Progenitor cell of endocrine pancreas (in vitro differentiated cells): ENCODE measurements at places on chromosomes 7 and 10. TPM values are rescaled to one million over a fixed set of nuclear protein-coding genes. Genes with fewer than 3 reads are reported as not detected.

The SOSTDC1 gene
- total RNA-seq, result 0.41 and 0.73 TPM in 2 replicates

The SNX10 gene
- 9.2 and 10.0 TPM in 2 replicates for total RNA-seq

The GRM8 gene
- 4.2 and 4.5 TPM in 2 replicates for total RNA-seq

The MRLN gene
- not detected in 2 replicates for total RNA-seq

The LLCFC1 gene
- total RNA-seq, result not detected in 2 replicates

GRCh38 chr10:51879238-51879637 lies 179.8 kb upstream of the CSTF2T start:
- DNase-seq, result no peak

GRCh38 chr7:84113286-84113685 lies 81.3 kb downstream of the SEMA3A start:
- no peak for DNase-seq

DNA sequence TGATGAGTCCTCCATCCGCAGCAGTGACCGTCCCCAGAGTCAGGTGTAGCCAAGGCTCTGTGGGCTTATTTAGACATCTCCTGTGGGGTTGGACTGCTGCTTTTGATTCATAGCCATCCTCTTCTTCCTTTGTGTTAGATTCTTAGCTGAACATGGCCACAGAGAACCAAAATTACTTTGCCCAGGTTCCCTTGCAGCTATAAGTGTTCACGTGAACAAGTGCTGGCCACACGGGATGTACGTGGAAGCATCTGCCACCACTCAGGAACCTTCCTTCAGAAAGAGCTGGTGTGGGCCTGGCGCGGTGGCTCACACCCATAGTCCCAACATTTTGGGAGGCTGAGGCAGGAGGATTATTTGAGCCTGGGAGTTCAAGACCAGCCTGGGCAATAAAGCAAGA lies 49.1 kb downstream of the TMEM209 start:
- no peak for DNase-seq

- DNase-seq, result no peak
These were observed 59.1 kb downstream of the ZNF365 start for GRCh38 chr10:62433181-62433692.

DNA sequence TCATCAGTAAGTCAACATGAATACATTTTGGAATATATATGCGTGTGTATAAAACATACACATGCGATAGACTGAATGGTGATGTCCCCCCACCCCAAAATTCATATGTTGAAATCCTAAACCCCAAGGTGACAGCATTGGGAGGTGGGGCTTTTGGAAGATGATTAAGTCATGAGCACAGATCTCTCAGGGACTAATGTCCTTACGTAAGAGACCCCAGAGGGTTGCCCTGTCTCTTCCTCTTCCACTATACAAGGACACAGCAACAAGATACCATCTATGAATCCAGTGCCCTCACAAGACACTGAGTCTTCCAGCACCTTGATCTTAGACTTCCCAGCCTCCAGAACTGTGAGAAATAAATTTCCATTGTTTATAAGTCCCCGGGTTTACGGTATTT lies 22.5 kb downstream of the DRGX start:
- DNase-seq, result no peak

DNA sequence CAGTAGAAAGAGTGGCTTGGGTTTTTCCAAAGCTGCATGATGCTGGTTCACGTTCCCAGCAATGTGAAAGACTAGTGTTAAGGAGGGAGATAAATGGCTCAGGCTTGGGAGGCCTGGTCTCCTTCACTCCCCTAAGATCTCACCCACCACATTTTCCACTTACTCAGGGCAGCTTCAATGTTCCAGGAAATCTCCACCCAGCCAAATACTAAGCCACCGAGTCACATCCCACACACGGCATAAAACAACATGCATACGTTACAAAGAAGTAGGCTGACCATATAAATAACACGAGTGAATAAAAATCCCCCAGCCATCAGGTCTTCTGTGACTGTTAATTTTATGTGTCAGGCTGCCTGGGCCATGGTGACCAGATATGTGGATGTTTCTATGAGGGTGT lies 303.5 kb downstream of the SFMBT2 start:
- no peak for DNase-seq

- DNase-seq, result no peak
These were observed 69.0 kb downstream of the PRSS58 start for GRCh38 chr7:142188846-142189245.

- DNase-seq, result no peak
These were observed 954.7 kb upstream of the ZNF722 start for GRCh38 chr7:63043657-63044543.

DNA sequence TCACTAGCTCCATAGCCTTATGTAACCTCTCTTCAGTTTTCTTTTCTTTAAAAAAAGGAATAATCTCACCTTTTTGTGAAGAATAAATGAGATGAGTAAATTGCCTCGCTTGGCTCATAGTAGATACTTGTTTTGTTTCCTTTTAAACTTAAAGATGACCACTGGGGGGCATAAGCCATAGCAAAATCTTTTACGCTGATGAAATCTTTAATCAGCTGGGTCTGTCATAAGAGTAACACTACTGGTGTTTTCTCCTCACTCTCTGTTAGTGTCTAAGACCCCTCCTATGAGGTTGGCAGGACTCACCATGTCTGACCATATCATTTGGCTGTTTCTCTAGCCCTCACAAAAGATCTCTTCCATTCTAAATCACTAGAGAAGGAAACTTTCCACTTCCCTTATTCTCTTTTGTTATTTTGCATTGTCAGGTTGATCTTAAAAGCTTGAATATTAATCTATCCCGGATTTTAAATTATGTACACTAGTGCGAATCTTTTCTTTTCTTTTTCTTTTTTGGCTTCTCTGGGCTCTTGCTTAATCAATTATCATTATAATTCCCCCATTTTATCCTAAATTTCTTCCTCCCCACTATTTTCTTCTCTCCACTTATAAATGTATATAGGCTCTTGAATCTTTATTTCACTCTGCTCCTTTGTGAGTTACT lies 12.5 kb downstream of the STAG3 start:
- no peak for DNase-seq

GRCh38 chr10:56633876-56634452 lies 272.9 kb upstream of the ZWINT start:
- DNase-seq, result no peak

DNA sequence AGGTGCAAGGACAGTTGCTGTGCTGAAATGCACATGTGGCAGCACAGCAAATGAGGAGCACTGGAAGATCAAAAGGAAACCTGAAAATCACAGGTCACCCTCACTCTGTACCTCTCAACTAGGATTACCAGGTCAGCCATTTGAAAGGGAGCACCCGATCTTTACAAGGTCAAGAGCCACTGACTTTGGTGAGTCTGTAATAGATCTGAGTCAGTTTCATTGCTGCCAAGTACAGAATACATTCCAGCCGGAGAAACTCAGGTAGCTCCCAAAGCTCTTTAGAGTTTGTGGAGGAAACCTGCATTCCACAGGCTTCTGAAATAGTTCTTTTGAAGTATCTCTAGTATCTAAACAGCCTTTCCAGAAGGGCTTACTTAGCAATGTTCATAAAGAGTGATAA lies 217.5 kb downstream of the SNX13 start:
- no peak for DNase-seq

DNA sequence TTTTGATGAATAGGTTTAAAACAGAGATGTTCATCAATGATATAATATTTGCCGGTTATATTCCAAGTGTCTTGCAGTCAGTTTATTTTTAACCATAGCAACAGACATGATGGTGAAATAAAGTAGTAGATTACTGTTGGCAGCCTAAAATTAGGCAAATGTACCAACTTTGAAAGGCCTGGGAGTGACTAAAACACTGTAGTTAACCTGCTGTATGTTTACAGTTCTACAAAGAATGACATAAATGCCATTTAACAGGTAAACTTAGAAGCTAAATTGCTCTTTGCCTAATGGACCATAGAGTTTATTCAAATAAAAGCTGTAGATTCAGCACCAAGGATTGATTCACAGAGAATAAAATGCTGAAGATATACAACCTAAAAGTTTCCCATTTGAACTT lies 64.1 kb downstream of the PHTF2 start:
- no peak for DNase-seq

GRCh38 chr10:78357141-78358063 lies 323.7 kb downstream of the RPS24 start:
- DNase-seq, result no peak

GRCh38 chr10:64097391-64098122 lies 576.4 kb downstream of the REEP3 start:
- DNase-seq, result no peak

DNA sequence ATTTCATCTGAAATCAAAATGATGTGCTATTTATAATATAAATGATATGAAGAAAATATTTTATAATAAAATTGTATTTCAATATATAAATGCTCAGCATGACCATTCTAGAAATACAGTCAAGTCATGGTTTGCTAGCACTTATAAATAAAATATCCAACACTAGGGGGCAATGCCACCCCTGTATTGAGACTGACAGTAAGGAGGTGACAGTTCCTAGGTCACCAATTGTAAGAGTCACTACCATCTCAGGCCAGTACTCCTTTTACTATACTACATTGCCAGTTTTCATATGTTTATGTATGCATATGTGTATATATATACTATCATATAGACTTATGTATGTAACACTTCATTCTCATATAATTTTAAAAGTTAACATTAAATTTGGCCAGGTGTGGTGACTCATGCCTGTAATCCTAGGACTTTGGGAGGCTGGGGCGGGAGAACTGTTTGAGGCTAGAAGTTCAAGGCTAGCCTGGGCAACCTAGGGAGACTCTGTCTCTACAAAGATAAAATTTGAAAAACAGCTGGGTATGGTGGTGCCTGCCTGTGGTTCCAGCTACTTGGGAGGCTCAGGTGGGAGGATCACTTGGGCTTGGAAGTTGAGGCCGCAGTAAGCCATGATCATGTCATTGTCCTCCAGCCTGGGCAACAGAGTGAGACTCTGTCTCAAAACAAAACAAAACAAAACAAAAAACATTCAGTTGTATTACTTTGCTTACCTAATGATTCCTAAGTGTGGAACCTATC lies 2.4 kb upstream of the CNOT4 start:
- no peak for DNase-seq
